ENCODE measurements at places on chromosomes 11 and 22.

GRCh38 chr11:60791153-60791933 lies 6.2 kb downstream of the MS4A10 start:
- DNase-seq = no peak

DNA sequence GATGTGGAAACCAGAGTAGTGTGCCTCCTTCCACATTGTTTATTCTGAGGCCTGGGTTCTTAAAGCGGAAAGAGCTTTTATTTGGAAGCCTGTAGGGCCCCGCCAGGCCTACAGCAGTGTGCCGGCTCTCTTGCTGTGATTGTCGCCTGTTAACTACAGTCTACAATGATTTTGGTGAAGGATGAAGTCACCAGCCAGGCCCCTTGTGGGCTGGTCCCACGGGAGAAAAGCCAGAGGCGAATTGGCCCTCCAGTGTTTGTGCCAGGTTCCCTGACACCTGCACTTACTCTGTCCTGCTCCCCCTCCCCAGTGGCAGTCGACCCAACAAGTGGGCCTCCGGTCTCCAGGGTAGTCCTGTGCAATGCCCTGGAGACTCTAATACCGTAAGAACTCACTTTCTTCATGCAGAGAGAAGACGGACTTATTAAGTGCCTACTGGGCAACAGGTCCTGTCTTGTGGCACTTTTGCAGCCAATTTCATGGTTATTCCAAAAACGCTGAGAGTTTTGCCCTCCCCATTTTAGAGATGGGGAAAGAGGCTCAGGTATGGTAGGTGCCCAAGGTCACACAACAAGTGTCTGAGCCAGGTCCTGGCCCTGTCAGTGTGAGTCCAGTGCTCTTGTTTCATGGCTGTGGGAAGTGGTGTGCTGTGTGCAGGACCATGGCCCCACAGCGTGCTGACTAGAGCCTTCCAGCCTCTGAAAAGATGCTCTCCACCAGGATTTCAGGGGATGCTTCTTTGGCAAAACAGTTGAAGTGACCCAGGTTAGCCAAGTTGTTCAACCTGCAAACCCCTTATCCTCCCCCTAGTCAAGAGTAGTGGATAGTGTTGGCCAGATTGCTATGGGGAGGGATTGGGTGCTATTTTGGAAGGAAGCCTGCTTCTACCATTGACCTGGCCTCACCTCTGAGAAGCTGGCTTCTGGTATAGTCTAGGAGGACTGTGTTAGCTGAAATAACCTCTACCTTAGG lies 1.4 kb downstream of the MICAL2 start:
- DNase-seq = no peak

- DNase-seq = no peak
These were observed 16.5 kb downstream of the TUB start for GRCh38 chr11:8097468-8097867.

- no peak for DNase-seq
These were observed 13.4 kb upstream of the P2RY2 start for GRCh38 chr11:73204711-73205121.

DNA sequence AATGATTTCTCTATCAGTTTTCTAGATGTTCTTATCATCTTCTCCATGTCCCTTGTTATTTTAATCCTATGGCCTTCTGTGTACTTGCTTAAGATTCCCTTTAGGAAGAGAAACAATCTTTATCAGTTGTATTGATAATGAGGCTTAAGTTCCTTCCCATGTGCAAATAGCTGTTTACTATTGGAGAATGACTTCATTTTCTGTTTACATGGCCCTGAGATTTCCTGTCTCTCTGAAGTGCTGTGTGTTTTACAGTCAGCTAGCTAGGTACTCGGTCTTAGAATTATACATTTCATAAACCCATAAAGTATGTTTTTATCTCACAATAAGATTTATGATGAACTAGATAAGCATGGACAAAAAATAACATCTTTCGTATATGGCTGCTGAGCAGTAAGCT lies 67.5 kb upstream of the CCDC179 start:
- DNase-seq = no peak

GRCh38 chr11:37812281-37812880 lies 1214.3 kb upstream of the RAG2 start:
- no peak for DNase-seq

DNA sequence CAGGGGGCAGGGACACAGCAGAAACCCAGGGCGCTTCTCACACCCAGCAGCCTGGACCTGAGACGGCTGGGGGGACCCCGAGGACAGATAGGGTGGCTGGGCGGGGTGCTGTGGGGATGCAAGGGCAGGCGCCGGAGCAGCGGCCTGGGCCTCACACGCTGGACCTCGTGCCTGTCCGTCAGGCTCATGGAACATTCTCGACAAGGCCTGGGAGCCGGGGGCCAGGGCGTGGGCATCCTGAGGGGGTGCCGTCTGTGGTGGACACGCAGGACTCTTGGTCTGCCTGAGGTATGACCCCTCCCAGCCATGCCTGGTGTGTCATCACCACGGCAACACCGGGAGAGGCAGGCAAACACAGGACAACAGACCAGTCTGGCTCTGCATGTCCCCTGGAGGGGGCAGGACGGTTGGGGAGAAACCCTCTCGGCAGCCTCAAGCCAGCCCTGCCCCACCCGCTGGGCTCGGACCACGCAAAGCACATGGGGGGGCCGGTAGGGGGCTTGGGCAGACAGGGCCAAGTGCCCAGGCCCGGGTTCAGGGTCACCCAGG lies 21.4 kb downstream of the MRPL23 start:
- no peak for DNase-seq

DNA sequence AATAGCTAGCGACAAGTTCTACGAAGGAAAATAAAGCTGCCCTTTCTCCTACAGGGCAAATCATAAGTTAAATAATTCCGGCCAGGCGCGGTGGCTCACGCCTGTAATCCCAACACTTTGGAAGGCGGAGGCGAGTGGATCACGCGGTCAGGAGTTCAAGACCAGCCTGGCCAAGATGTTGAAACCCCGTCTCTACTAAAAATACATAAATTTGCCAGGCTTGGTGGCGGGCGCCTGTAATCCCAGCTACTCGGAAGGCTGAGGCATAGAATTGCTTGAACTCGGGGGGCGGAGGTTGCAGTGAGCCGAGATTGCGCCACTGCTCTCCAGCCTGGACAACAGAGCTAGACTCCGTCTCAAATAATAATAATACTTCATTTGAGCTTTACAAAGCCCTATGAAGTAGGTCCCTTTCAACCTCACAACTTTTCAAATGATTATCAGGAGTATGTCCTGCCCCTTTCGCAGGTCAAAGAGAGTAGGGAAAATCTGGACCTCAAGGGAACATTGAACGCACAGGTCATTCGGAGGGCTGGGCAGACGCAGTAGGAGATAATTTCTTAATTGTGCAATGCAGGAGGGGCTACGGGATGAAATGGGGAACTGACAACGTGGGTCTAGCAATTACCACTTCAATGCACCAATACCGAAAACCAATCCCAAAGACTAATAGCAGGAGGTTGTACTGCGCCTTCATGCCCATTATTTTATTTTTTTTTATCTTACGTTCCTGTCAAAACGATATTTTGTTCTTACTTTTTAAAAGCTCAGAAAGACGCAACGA lies 590 bp downstream of the COMMD9 start:
- no peak for DNase-seq

DNA sequence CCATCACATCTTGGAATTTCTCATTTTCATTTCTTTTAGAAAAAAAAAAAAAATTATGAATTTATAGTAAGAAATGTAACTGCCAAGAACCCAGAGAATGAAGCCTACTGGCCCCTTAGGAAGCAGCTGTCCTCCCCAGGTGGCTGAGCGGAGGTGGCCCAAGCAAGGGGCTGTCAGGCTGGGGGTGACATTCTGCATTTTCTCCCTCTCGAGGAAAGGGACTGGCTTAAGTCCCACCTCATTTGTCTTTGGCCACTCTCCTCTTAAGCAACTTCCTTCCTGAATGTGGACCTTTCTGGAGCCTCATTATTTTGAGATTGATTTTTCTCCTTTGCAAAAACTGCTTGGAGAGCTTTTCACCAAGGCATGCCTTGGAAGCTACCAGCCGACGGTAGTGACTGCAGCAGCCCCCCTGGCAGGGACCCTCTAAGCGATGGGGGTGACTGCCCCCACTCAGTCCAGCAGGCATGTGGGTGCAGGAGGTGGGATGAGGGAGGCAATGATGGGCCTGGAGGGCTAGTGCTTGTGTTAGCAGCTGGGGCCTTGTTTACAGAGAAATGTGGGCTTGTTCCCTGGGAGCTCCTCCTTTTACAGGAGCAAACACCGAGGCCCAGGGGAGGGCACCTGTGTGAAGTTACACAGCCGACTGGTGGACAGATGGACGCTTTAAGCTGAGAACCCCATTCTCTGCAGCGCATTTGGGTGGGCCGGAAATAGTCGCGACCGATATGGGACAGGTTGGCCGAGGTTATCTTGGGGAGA lies 111.7 kb downstream of the MORC2 start:
- DNase-seq = no peak

DNA sequence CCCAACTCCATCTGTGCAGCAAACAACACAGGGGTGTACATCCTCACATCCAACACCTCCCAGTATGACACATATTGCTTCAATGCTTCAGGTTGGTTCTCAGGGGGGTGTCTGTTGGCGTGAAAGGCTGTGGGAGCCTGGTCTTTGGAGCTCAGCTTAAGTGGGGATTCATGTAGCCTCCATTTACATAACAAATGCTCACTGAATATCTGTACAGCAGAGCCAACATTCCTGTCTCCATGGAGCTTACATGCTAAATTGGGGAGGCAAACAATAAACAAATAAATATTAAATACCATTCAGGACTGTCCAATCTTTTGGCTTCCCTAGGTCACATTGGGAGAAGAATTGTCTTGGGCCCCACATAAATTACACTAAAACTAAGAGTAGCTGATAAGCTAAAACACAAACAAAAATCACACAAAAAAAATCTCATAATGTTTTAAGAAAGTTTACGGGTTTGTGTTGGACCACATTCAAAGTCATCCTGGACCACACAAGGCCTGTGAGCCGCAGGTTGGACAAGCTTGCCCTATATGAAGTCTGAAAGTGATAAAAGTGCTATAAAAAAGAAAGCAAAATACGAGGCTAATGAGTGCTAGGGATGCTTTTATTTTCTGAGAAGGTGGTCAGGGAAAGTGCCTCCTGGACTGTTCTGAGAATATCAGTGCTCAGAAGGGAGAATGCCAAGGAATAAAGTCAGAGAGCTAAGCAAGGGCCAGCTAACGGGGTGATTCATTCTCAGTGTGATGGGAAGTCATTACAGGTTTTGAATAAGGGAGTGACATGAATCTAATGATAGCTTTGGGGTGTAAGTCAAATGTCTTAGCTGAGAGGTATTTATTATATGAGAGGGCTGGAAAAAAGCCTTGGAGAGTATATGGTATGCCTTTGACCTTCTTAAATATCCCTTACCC lies 41.6 kb downstream of the CD44 start:
- no peak for DNase-seq

DNA sequence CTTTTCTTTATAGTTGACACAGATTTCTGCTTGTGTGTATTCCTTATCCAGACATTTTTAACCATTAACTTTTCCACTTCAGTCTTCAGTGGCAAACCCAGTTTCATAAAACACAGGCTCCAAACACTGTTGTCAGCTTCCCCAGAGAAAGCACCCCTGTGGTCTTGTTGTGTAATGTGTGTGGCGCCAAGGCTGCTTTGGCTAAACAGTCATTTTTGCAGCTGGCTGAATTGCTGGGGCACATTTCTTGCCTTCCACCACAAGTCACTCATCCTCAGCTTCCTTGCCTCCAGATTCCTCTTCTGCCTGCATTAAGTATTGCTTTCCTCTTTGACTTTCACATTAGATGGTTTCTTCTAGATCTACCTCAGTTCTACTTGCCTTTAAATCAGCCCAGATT lies 40.5 kb downstream of the ARHGAP1 start:
- DNase-seq = no peak

DNA sequence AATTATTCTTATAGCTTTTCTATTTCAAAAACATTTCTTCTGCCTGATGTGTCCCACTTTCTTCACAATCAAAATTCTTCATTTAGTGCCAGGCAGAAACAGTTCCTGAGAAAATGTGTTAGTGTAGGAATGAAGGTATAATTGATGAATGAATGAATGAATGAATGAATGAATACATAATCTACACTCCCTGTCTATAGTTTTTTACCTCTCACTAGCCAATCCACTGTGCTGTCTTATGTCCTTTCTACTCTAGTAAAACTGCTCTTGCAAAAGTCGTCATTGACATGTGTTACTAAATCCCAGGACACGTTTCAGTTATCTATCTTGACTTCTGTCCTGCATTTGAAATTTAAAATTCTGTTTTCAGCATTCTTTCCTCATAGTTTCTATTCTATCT lies 42.9 kb downstream of the CHORDC1 start:
- no peak for DNase-seq

- no peak for DNase-seq
These were observed 158.8 kb downstream of the MPPED1 start for GRCh38 chr22:43570531-43571165.

GRCh38 chr22:35386670-35387288 lies 5.9 kb downstream of the HMOX1 start:
- no peak for DNase-seq

GRCh38 chr22:35349704-35350538 lies 31.0 kb upstream of the HMOX1 start:
- DNase-seq = no peak

GRCh38 chr11:77710358-77710757 lies 72.8 kb upstream of the CLNS1A start:
- DNase-seq = no peak

- DNase-seq = no peak
These were observed 397.0 kb upstream of the ISX start for GRCh38 chr22:34669001-34669400.

DNA sequence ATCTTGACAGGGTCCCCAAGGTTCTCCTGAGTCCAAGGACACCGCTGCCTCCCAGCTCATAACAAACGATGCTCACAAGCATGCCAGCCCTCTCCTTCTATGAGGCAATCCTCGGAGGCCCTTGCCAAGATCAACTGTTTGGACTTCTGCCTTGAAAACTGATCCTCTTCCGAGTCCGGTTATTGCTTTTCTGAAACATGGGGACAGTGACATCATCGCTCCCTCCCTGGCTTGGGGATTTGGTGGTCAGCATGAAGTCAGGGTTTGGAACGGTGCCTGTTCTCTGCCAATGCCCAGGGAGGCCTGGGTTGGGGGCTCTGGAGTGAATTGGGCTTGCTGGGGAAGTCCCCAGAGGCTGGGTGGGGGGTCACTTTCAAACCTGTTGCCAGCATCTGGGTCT lies 149.3 kb downstream of the FBXO7 start:
- no peak for DNase-seq

DNA sequence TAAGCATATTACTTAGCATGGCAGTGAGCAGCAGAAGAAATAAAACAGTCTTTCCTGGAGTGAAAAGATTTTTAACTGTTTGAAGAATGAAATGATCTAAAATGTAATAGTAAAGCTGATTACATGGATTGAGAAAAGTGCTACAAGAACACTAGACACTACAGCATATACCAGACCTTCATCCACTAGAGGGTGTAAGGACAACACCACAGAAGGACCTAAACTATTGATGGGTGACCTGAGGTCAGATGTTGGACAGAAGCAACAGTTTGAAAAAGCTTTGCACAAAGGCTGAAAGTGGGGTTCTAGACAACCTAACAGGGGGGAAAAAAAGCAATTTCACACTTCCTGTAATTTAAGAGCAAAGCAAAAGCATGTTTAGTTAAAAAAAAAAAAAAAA lies 97.7 kb downstream of the RBFOX2 start:
- DNase-seq = no peak
